ENCODE measurements at places on chromosomes 1 and 21. TPM values are rescaled to one million over a fixed set of nuclear protein-coding genes. Genes with fewer than 3 reads are reported as not detected.
A peak's percentile ranks its signal among the peaks of the same experiment; 100 is the strongest.

GRCh38 chr21:36247316-36248010, 72.5 kb upstream of the MORC3 start:
- DNase-seq: no peak

DNA sequence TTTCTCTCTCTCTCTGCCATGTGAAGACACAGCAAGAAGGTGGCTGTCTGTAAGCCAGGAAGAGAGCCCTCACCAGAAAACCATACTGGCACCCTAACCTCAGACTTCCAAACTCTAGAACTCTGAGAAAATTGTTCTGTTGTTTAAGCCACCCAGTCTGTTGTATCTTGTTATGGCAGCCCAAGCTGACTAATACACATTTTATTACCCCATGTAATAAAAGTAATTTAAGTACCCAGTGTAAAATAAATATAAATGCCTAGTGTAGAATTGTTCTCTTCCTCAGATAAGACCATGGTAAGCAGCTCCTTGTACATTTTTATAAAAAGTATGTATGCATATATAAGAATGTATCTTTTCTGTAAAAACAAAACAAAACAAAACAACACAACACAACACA, 119.7 kb downstream of the DTL start:
- no peak for DNase-seq

DNA sequence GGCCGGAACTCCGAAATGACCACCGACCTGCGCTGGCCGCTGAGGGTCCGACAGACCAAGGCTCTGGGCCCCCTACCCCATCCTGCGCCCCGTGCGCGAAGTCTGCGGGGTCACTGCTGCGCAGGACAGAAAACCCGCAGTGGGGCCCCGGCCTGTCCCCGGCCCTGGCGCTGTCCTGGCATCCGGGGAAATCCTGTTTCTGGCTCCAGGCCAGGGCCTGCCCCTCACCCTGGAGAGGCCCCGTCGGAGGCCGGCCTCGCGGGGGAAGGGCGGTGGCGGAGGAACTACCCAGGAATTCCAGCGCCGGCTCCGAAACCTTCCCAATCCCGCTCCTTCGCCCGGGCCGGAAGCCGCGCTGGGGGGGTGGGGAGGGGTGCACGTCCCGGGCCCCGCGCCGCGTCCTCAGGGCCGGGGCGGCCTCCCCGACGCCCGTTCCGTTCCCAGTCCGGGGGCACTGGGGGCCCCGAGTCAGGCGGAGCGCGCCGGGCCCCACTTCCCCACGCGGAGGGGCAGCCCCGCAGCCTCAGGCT, 77.0 kb downstream of the MORN1 start:
- peak; percentile 46 for DNase-seq

The COL24A1 gene
- 13.7 TPM for total RNA-seq

DNA sequence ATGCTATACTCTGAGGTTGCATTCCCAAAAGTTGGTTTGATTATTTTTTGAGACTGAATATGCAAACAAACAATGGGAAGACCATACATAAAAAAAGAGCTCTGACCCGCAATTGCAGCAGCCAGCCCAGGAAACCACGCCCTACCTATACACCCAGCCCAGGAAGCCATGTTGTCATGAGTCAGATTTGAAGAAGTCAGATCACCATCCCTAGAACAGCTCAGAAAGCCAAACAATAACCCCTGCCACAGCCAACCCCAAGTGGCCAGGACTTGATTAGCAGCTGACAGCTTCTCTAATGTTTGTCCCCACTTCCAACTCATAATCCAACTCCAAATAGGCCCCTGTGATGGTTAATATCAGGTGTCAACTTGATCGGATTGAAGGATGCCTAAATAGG, 621.9 kb downstream of the NPHP4 start:
- no peak for DNase-seq

DNA sequence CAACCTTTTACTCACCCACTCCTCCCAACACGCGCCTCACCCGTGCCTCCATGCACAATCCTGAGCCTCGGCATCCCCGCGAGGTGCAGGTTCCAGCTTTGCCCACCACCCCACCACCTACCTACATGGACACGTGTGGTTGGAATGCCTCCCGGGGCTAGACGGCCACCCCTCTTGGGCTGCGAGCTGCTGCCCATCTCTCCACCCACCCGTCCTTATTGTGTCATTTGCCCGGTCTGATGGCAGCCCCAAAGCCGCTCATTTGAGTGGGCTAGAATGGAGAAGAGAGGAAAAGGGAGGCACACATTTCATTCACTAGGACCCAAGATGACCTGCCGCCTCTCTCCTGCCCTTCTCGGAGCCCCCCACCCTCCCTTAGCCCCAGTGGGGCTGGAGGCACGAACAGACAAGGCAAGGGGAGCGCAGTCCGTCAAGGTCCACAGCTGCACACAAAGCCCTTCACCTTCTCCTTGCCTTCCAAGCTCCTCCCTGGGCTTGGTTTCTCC, 785 bp downstream of the ZNF697 start:
- DNase-seq: no peak

DNA sequence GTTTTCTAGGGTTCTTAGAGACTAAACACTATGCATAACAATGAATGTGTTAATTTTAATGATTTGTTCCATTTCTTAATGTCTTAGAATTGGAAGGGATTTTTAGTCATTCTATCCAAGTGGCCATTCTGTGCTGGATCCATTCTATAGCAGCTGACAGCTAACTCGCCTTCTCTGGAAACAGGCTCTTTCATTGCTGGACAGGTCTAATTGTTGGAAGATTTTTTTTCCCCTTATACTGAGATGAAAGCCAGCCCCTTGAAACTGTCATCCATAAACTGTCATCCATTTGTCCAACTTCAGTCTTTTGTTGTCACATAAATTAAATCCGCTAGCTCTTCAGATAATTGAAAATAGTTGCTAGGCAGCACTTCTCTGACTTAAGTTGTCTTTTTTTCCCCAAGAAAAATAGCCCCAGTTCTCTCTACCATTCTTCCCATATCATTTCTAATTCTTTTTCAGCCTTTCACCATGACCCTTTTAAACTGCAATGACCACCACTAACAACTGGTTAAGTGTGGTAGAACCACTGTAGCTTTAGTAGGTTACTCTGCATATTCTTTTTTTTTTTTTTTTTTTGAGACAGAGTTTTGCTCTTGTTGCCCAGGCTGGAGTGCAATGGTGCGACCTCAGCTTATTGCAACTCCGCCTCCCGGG, 19.7 kb downstream of the AK4 start:
- DNase-seq: no peak

The STMN1 gene
- 67.9 TPM for total RNA-seq

DNA sequence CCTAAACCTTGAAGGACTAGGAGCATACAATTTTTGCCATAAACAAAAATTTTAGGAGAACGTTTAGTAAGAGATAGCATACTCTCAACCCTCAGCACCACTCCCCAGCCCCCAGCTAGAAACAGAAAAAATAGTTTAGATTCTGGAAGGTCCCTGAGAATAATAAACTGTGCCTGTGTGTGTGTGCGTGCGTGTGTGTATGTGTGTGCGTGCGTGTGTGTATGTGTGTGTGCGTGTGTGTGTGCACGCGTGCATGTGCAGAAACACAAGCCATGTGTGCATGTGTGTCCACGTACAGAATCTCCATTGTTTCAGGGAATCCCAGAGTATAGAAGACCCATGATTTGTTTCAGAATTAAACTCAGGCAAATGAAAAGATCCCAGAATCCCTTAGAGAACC, 62.6 kb downstream of the CASQ2 start:
- no peak for DNase-seq

GRCh38 chr1:117076648-117077047, 16.5 kb downstream of the TTF2 start:
- no peak for DNase-seq

DNA sequence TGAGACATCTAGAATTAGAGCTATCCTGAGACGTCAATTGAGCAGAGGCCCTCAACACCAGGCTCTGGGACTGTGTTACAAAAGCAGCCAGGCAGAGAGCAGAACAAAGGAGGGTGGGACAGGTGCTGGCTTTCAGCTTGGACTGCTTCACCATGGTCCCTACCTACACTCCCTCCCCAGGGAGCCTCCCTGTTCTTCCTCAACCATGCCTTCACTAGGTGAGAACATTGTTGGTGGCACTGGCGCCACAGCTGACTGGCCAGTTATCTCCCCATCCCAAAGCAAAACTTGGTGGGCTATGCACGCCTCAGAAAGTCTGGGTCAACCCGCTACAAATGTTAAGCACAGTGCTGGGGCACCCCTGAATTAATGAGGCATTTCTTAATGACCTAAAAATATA, 87.8 kb downstream of the NMNAT2 start:
- DNase-seq: no peak

- DNase-seq: no peak
Measured at GRCh38 chr1:104768466-104768865, 1018.8 kb downstream of the AMY1C start.

DNA sequence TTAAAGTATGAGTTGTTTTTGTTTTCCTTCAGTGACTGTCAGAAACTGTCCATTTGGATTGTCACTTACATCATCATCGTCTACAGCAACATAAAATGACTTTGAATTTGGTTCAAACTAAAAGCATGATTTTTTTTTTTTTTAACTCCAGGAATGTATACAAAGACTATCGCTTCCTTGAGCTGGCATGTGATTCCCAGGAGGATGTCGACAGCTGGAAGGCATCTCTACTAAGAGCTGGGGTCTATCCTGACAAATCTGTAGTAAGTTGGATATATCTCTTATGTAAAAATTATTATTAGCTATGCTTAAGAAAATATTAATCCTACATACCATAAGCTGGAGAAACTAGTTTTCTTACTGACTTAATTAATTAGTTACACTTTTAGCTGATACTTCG, 111.9 kb upstream of the C1orf105 start:
- no peak for DNase-seq

GRCh38 chr1:8169364-8170058, 143.4 kb upstream of the ERRFI1 start:
- peak; percentile 81 for DNase-seq

The FMO5 gene
- 9.5 TPM for total RNA-seq

GRCh38 chr1:100290291-100290690, 24.3 kb downstream of the RTCA start:
- no peak for DNase-seq

DNA sequence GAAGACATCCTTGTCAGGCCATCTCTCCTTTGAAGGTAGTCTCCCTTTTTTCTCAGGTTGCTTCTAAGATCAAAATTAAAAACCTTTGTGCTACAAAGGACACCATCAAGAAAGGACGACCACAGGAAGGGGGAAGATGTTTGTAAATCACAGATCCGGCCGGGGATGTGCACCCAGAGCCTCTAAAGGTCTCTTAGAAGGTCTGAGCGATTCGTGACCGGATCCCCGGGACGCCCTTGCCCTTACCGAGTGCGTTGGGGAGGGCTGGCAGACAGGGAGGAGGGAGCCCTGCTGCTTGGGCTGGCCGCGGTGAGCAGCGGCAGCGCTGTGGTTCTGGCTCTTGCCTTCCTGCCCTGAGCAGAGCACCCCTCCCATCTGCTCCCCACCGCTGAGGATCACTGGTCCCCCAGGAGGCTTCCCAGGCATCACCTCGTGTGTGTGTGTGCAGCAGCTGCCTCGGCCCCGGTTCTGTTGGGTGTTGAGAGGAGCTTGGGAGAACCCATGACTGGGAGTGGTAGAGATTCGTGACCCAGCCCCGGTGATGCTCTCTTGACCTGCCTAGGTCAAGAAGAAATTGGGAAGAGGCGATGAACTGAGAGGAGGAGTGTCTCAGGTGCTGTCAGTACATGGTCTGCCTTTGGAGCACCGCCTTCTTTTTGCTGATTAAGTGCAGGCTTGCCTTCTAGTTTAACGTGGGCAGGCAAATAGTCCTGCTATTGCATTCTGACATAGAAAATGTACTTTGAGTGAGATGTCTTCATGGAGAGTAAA, 34.5 kb downstream of the AGPAT3 start:
- no peak for DNase-seq

The CHIT1 gene
- total RNA-seq: 0.11 TPM

The MYCBP gene
- 17.2 TPM for total RNA-seq

DNA sequence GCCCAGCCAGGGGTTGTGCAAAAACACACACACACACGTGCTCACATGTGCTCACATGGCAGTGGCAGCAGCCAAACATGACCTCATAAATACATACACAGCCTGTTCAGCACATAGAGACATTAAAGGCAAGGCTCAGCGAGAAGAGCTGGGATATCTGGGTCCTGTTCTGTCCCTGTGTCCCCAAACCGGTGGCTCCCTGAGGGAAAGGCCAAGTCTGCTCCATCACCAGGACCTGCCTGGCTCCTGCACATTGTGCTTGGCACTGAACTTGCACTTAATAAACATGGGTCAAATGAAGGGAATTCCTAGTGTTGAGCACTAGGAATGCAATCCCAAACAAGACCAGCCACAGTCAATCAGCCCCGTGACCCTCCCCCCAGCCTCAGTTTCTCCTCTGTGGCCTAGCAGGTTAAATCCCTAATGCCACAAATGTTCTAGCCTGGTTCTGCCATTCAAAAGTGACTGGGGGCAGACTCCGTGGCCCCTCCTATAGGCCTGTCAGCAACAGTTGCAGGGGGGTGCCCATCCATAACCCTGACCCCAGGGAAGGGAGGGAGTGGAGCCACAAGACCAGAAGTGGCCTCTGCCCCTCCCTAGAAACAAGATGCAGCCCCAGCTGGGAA, 160.9 kb upstream of the VAMP3 start:
- no peak for DNase-seq

GRCh38 chr1:25815208-25816111, 4.3 kb upstream of the MTFR1L start:
- no peak for DNase-seq

GRCh38 chr1:172427191-172427590, 6.7 kb downstream of the C1orf105 start:
- DNase-seq: no peak

GRCh38 chr1:204442376-204443259, 31.0 kb upstream of the PPP1R15B start:
- DNase-seq: no peak

The GBP7 gene
- not detected for total RNA-seq

DNA sequence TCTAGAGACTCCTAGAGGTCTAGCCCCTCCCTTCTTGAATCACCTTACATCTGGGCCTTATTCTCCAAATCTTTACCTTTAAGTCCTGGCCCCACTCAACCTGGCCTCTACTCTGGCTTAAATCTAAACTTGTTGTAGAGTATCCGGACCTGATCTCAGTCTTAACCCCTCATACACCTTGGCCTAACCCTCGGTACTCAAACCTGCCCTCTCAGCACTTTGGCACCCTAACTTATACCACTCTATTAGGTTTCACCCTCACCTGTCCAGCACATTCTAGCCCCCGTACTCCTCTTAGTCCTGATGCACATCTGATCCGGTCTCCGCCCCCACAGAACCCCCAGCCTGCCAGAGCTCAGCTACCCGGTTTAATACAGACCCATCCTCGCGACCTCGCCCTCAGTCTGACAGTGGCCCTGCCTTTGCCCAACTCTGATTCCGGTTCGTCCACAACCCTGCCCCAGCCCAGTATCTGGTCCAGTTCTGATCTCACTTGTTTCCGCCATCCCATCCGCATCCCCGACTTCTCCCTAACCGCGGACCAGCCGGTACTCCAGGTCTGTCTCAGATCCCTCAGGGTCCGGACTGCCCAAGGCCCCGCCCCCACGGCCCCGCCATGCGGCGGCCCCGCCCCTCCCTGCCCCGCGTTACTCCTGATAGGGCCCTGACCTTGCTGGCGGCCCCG, 1.5 kb downstream of the TRIM62 start:
- no peak for DNase-seq

The CYP4A22 gene
- not detected for total RNA-seq

- no peak for DNase-seq
Measured at GRCh38 chr1:221778535-221779142, 36.8 kb upstream of the DUSP10 start.

The CFH gene
- 299 TPM for total RNA-seq

Data from urinary bladder (tissue), 4 donors.